ENCODE measurements at places on chromosomes 1 and 21.

DNA sequence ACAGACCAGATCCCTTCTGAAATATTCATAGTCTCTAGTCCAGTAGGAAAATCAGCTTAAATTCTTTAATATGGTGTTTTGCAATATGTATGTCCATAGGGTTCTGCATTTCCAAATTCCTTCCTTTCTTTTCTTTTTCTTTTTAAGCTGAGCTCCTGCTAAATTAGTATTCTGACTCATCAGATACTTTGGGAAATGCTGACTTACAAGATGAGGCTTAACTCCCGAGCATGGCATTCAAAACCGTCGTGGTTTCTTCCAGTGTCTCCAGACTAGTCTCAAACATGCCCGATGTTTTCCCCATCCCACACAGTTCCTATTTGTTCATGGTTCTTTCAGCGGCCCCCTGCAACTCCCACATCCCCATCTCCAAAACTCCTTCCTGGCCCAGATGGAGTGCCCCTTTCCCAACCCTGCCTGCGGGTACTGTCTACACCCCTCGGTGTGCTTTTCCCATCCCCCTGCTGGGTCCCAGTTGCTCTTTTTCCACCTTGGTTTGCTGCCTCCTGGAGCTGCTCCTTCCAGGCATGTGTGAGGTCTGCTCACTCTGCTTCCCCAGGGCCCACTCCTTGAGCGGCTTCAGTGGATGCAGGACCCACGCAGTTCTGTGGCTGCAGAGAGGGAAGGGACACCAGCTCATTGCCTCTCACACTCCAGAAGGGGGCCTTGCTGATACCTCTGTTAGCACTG, 19.5 kb upstream of the ETV3 start:
- DNase-seq: no peak

GRCh38 chr1:192610112-192610889, 25.6 kb upstream of the RGS13 start:
- DNase-seq: no peak

GRCh38 chr1:166164995-166165660, 1.7 kb downstream of the FAM78B start:
- no peak for DNase-seq

DNA sequence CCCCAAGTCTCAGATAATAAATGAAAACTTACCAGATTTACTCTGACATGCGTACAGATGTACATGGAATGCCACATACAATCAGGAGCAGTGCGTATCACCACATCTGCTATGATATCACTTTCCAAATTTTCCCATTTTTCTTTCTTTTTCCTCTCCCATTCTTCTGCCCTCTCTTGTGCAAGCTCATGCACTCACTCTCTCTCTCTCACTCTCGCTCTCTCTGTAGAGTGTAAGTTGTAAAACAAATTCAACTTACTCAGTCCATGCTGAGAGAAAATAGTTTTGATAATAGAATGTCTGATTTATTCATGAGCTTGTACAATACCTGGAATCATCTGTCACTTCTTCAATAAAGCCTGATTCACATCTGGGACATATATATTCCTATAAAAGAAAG, 35.3 kb downstream of the RNF115 start:
- DNase-seq: no peak

DNA sequence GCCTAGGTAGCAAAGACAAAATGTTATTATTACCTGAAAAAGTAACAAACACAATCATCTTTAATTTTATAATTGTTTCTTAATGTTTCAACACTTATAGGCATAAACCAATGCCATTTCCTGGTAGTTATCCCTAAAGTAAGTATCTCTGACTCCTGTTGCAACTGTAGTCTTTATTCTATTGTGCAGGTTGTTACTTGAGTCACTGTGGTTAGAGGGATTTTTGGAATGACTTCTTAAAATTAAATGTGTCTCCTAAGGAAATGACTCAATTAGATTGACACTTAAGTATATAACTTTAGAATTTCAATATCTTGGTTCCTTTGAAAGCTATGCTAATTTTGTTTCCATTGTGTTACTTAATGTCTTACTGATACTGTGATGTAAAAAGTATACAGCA, 143.9 kb downstream of the PHTF1 start:
- no peak for DNase-seq

DNA sequence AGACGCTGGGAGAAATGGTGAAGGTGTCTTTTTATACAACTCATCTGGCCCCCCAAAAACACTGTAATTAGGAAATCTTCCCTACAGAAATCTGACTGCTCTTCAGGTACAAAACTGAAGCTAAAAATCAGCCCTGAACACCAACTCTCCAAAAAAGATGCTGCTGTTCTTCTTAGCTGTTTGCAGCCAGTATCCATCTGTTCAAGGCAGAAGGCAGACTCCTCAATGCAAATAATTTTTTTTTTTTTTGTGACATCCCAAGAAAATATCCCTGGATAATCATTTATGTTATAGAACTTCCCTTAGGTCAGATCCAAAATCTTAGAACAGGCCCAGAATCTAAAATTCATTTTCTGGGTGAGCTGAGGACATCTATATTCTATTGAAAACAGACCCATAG, 36.5 kb downstream of the TRIT1 start:
- DNase-seq: no peak

DNA sequence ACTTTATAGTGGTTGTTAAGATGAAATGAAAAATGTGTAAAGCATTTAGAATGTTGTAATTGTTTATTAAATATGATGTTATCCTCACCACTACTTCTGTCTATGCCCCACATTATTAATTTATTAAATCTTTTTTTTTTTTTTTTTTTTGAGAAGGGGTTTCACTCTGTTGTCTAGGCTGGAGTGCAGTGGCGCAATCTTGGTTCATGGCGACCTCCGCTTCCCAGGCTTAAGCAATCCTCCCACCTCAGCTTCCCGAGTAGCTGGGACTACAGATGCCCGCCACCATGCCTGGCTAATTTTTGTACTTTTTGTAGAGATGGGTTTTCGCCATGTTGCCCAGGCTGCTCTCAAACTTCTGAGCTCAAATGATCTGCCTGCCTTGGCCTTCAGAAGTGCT, 7.5 kb downstream of the KCNA10 start:
- DNase-seq: no peak

GRCh38 chr1:160189649-160190625, at the start of gene CASQ1:
Gene CASQ1 (plus strand): TSS chr1:160190575. CDS start chr1:160190752, 177 bp downstream.
- no peak for DNase-seq

DNA sequence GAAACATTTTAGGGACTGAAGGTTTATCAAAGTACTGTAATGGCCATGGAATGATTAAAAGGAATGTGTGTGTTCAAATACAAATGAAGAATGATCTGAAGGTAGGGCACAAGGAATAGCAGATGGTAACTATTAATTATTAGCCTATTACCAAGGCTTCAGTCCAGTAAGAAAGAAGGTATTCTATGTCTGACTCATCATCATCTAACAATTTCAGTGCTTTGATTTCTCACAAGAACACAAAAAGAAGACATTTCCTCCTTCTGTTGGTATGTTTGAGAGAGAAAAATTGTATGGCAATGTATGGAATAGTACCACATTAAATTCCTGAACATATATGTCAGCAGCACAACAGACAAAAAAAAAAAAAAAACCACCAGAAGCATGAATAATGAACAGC, 57.5 kb downstream of the TYW3 start:
- DNase-seq: no peak

DNA sequence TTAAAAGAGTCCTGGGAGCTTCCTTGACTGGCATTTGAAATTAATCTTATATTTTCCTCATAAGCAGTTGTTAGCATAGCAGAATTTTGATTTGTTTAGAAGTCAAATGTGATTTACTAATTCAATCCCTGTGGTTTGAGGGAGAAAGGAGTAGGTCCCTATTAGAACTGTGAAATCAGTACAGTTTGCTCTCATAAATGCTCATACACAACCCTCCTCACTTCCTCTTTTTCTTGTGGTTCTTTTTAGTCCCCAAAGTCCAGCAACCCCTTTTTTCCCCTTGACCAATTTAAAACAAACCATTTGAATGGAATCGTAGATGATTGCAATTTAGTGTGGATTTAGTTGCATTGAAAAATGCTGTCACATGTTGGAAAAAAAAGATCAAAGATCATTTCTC, 9.2 kb upstream of the IFI44 start:
- DNase-seq: no peak

DNA sequence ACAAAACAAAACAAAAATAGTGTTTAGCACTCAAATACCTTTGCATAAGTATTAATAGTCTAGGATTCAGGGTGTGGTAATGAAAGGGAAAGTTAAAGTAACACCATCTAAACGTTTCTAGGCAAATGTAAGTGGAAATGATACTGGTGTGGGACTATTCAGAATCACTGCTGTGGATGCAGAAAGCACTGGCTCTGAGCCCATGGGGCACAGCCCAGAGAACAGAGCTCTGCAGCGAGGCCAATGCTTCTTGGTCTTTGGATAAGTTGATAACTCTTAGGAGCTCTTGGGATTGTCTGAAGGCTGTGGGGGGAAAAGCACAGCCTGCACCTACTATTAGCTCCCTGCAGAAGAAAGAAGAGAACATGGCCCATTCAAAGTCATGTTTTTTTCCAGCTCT, 21.4 kb upstream of the DNM3 start:
- DNase-seq: no peak

DNA sequence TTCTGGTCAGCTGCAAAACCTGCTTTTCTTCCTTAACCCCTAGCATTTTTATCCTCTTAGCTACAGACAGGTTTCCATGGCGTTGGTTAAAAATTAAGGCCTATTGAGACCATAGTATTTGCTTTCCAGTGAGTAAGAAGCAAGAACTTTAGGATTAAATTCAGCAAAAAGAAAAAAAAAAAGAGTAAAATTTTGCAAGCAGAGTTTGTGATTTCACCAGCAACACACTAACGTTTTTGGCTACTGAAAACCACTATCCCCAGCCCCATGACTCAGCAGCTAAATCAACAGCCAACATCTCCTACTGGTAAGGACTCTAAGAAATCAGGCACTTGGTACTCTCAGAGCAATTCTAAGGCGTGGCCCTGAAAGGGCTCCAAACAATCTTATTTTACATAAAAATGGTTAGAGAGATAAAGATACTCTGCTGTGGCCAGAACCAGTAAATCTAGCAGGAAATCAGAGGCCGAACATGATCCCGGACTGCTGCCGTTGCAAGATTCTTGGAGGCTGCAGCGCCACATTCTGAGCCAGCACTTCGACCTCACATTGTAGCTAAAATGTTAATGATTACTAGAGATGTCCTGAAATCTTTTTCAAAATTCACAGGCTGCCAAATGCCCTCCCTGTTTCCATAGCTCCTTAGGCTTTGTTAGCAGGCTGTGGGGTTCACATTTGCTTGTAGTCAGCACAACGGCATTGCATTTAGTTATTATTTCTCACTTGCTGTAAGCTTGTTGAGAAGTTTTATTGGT, 1.6 kb upstream of the ENO1 start:
- DNase-seq: no peak

- DNase-seq: no peak
These were observed 132.8 kb downstream of the PTPRC start for GRCh38 chr1:198771563-198772153.

GRCh38 chr1:32767156-32767555, 50.0 kb downstream of the YARS1 start:
- no peak for DNase-seq

- DNase-seq: no peak
These were observed 665.1 kb upstream of the PLXNA2 start for GRCh38 chr1:208909011-208909984.

GRCh38 chr1:98677288-98677687, 15.8 kb downstream of the SNX7 start:
- DNase-seq: no peak

GRCh38 chr1:224289396-224289795, 40.6 kb downstream of the NVL start:
- DNase-seq: no peak

DNA sequence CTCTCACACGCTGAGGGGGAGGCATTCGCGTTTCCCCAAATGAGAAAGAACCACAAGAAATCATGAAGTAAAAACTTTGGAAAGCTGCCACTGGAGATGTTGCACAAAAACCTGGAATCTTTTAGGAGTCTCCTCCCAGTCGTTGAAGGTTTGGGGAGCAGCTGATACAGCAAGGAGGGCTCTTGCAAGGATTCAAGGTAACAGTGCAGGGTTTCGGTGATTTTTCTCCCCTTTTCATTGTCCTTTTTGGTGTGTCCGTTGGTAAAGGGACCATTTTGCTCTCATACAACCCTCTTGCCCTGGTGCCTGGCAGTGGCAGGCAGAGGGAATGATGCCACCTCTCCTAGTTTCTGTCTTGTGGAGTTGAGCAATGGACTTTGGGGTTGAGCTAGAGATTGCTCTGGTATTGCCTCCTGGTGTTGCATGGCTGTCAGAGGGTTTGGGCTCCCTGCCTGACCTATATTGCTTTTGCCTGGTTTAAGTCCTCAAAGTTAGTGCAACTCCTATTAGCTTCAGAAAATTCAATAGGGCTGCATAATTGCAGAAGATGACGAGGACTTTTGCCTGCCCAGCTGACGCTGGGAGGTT, 872 bp downstream of the BRINP2 start:
- no peak for DNase-seq

DNA sequence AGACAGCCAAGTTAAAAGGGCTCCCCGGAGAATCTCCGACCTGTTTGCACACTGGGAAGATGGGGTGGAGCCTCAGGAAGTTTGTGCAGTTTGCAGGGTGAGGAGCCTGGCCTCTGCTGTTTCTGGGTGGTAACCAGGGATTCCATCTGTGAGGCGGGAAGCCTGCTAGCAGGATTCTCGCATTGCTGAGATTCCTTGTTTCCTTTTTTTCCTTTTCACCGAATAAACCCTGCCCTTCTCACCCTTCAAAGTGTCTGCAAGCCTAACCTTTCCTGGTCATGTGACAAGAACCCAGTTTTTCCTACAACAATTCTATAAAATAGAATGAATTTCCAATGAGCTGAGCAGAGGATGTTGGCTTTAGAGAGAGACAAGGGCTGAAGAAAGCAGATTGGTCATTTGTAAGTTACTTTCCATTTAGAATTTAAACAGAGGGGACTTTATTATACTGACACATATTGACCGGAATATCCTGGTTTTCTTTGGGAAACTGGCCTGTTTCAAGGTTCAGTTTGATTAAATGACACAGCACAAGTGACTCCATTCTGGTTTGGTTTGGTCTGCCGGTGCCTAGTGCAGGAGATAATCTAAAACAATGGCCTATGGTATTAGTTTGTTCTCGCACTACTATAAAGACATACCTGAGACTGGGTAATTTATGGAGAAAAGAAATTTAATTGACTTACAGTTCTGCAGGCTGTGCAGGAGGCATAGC, 48.7 kb upstream of the DNAH14 start:
- no peak for DNase-seq

GRCh38 chr1:34978921-34979320, 6.2 kb downstream of the TMEM35B start:
- no peak for DNase-seq

DNA sequence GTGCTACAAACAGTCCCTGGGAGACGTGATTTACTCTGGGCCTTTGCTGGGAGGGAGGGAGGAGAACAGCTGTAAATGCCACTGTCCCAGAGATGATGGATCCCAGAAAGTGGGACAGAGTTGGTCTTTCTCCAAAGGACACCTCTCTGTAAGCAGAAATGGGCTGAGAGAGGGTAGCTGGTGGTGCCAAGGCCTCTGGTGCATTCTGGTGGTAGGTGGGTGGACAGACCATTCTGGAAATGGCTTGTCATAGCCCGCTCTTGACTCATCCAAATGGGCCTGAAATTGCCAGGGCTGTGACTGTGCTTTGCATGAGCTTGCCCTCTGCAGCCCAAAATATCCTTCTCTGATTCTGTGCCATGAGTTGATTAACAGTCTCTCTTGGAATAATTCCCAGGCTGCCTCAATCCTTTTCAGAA, 36.1 kb downstream of the CCDC185 start:
- DNase-seq: no peak

GRCh38 chr21:35048183-35048601, 910 bp downstream of the RUNX1 start:
- no peak for DNase-seq
